Activated CD4-positive, alpha-beta T cell treated with anti-CD3 and anti-CD28 coated beads, Interleukin-2, amount 50 U/mL, for 48 hours (primary cell): ENCODE measurements at places on chromosomes 12 and 14.
A peak's percentile ranks its signal among the peaks of the same experiment; 100 is the strongest.

DNA sequence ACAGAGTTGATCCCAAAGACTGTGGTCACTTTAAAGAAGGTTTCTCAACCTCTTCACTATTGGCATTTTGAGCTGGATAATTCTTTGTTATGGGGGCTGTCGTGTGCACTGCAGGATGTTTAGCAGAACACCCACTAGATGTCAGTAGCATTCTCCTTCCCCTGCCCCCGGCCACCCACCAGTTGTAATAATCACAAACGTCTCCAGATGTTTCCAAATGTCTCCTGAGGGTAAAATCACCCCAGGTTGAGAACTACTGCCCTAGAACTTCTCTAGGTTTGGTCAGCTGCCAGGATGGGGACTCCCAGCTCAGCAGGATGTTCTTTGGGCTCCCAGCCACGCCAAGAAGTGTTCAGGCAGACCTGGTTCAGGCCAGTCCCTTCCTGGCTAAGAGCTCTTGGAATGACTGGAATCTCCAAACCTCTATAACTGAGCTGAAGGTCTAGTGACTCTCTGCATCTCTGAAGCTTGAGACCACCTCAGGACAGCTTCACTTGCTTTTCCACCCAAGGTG is 12.5 kb upstream of the AJUBA start:
- peak; percentile 24 for DNase-seq

- no peak for DNase-seq
These were observed 115.2 kb downstream of the TMEM132D start for GRCh38 chr12:129788506-129789084.

DNA sequence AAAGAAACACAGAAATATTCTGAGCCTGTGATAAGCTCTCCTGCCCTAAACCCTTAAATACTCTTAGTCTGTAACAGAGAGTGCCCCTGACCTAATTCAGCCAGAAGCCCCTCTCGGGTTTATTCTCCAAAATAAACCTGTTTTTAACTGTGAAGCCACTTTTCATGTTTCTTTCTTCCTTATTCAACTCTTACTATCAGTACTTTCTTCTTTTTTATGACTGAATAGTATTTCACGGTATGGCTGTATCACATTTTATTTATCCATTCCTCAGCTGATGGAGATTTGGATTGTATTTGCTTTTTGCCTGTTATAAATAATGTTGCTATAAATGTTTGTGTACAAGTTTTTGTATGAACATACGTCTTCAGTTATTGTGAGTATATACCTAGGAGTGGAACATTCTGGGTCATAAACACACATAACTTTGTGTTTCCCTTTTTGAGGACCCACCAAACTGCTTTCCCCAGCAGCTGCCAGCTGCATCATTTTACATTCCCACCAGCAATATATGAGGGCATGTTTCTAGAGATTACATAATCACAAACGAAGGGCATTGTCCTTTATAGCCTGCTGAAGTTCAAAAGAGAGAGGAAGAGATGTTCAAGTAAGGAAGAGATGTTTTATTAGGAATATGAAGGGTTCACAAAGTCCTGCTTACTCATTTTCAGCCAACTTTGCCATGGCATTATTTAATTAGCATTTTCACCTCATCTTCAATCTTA is 199.4 kb upstream of the NUDT4 start:
- DNase-seq: no peak

DNA sequence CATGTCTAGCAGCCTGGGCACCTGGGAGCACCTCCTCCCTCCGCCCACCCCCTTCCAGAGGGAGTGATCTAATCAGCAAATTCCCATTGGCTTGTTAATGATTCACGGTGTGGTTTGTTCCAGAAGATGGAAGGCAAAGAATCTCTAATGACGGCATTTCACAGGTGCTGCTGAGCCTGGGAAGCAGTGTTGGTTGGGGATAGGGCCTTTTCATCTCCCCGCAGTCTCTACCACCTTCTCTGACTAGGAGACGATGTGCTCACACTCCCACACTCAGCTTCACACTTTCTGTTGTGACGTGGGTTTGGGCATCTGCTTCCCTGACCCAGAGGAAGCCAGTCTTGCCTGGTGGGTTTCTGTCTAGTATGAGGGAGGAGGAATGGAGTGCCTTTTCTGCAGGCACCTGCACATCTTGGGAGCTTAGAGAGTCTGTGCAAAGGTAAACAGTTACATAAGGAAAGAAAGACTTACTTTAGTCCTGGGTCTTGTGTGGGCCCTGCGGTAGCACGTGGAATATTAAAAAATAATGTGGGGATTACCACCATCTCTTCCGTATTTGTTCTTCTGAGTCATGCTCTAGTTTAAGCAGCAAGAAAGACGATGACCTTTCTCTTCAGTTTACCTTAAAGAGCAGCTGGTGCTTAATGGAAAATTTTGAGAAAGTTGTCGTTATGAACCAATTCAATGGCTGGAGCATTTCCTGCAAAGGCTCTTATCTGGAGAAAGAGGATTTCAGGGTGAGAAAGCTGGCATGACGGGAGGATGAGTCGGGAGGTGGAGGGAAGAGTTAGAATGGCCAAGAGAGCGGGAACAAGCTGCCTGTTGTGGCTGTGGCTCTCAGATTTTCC is 70.6 kb upstream of the ARHGAP5 start:
- DNase-seq: no peak

GRCh38 chr12:104604070-104604994 is 147.6 kb downstream of the CHST11 start:
- peak; percentile 72 for DNase-seq

GRCh38 chr14:104696671-104697316 is 7.4 kb downstream of the INF2 start:
- no peak for DNase-seq

GRCh38 chr14:104559028-104559803 is 20.3 kb upstream of the C14orf180 start:
- DNase-seq: no peak

DNA sequence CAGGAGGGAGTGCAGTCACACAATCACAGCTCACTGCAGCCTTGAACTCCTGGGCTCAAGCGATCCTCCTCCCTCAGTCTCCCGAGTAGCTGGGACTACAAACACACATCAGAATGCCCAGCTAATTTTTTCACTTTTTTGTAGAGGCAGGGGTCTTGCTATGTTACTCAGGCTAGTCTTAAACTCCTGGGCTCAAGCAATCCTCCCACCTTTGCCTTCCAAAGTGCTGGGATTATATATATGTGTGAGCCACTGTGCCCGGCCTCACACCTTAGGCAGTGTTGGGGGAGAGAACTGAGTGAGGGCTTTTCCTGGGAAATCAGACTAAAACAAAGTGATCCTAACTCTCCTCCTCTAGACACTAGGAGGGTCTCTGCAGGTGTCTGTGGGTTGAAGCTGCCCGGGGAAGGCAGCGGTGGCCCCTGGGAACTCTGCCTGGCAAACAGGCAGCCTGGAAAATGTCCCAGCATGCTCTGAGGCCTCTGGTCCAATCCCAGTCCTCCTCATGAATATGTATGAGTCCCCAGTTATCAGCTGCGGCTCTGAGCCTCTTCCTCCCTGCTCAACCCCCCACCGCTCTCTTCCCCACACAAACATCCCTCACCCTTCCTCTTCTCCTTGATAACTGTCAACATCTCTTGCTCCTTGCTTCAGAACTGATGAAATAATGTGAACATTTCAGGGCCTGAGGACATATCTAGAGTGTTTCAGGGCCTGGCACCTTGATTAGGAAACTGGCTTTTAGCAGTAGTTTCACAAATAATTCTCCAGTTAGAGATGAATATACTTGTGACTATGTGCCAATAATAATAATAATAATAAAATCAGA is 7.9 kb upstream of the NAA25 start:
- no peak for DNase-seq

GRCh38 chr14:45716572-45716971 is 463.6 kb upstream of the MIS18BP1 start:
- no peak for DNase-seq
